ENCODE measurements at places on chromosomes 4 and X.

- DNase-seq, result no peak
Measured at GRCh38 chr4:53805291-53805690, 214.0 kb upstream of the LNX1 start.

DNA sequence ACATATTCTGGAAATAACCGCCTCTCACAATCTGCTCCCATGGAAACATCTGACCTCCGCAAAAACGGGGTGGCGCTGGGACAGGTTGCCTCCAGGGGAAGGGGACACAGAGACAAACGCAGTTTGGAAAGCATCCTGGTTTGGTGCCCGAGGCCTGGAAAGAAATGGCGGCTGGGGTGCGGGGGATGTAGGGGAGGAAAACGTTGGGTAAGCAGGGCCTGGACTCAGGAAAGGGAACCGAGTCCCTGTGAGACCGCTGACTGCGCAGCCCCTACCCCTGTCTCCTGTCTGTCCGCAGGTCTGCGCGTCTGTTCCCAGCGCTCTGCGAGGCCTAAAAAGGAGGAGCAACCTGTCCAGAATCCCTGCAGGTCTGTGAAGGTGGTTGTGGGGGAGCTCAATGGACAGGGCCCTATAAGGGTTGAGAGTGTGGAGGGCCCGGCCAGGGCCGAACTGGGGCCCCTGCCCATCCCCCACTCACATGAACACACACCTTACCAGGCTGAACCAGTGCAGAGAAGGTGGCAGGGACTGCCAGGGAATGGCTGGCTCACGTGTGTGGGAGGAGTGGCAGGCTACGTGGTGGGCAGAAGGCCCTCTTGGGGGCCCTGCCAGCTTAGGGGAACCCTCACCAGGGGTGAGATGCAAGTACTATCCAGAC lies 672 bp downstream of the TCEAL3 start:
- DNase-seq, result no peak

- DNase-seq, result no peak
Measured at GRCh38 chrX:129682979-129683378, 28.2 kb upstream of the APLN start.

- no peak for DNase-seq
Measured at GRCh38 chr4:82076359-82076758, 297.4 kb downstream of the HNRNPD start.

GRCh38 chr4:78599931-78600375 lies 48.4 kb downstream of the ANXA3 start:
- DNase-seq, result no peak

- no peak for DNase-seq
Measured at GRCh38 chr4:8472689-8473197, 32.2 kb downstream of the TRMT44 start.

DNA sequence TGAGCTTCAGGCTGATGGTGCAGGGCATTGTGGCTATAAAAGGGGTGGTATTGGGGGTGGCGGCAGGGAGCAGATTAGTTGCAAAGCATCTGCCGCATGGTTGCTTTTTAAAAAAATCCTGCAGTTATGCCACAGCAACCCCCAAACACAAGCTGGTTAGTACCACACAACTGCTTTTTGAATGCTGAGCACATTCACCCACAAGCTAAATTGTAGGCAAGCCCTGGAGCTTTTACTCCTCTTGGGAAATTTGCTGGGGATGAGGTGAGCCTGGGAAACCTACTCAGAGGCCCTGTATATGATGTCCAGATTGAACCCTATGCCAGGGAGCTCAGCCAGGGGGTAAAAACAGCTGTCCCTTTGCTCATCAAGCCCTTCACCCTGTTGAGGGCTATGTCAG lies 33.8 kb upstream of the TRIM2 start:
- no peak for DNase-seq

DNA sequence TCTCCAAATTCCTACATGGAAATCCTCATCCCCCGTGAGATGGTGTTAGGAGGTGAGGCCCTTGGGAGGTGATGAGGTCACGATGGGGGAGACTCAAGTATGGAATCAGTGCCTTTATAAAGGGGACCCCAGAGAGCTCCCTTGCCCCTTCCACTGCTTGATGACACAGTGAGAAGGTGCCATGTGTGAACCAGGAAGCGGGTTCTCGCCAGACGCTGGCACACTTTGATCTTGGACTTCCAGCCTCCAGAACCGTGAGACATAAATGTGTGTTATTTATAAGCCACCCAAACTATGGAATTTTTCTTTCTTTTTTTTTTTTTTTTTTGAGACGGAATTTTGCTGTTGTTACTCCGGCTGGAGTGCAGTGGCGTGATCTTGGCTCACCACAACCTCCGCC lies 237.6 kb downstream of the DHRSX start:
- DNase-seq, result no peak

- DNase-seq, result peak; percentile 65
Measured at GRCh38 chr4:140806163-140806562, 50.0 kb upstream of the TBC1D9 start.

DNA sequence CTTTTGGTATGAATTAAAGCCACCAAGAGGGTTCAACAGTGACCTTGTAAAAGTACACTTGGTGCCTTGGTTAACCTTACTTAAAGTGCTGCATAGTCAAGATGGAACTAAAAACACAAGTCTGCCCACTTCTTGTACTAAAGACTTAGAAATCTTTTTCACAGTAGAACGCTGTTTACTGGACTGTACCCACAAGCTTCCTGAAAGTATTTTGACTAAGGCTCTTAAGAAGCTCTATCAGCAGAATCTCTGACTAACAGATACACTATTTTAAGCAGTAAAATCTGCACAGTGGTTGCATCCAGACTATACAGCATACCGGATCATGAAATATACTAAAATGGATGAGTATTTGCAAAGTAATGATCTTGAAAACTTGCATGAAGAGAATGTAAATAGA lies 7.2 kb downstream of the RAB28 start:
- DNase-seq, result no peak

DNA sequence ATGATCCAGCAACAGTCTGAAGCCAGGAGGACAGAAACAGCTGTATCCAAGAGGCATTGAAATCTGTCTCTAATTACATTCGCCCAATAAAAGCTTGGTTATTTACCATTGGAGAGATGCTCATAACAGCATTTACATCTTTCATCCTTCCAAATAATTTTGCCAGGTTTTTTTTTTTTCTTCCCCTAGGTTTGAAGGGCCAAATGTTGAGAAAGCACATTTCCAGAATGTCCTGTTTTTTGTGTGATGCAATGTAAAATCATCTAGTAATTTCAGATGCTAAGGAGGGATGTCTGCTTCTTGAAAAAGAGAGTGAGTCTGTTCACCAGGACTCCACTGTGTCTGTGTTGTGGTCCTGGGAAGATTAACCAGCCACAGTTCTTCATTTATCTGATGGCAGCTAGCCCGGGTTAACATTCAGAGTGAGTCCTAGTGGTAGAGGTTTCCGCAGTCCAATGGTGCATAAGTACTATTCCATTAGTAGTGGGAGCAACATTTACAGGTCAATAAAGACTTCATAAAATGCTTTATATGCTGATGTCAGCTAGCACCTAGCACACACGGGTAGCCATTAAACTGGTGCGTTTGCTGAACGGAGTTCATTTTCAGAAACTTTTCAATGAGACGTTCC lies 406.8 kb downstream of the STIM2 start:
- no peak for DNase-seq

- DNase-seq, result no peak
Measured at GRCh38 chr4:95409127-95409526, 139.6 kb downstream of the UNC5C start.

GRCh38 chr4:26611885-26612284 lies 28.0 kb downstream of the TBC1D19 start:
- DNase-seq, result no peak

GRCh38 chr4:170662250-170662649 lies 572.5 kb upstream of the AADAT start:
- no peak for DNase-seq

- DNase-seq, result no peak
Measured at GRCh38 chrX:136731207-136731782, 49.4 kb downstream of the ARHGEF6 start.

DNA sequence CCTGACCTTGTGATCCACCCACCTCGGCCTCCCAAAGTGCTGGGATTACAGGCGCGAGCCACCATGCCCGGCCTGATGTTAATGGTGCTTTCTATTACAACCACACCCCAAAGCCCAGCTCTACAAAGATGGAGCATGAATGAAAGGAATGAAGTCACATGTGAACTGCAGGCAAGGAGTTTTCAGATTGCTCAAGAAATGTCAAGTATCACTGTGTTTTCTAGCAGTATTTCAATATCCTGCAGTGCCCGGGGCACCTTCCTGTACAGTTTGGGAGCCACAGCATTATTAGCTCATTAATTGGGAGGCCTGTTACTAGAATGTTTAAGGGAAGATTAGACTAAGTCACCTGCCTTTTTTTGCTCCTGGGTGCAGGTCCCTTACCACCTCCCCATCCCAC lies 40.1 kb downstream of the PRIMPOL start:
- DNase-seq, result no peak

DNA sequence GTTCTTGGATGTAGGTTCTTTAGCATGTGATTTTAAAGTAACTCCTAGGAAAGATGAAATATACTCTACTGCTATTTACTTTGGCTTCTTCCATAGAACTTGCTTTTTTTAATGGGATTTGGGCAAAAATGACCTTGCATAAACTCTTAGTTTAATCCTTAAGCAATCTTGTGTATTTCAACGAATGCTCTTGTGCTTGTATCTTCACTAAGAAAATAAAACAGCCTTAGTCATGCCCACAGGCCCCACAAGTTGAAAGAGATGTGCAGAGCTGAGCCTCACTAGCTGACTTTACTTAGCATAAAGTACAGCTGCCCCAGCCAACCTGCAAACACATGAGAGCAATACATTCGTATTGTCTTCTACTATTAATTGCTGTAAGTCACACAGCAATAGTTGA lies 1609.2 kb downstream of the STIM2 start:
- DNase-seq, result no peak

DNA sequence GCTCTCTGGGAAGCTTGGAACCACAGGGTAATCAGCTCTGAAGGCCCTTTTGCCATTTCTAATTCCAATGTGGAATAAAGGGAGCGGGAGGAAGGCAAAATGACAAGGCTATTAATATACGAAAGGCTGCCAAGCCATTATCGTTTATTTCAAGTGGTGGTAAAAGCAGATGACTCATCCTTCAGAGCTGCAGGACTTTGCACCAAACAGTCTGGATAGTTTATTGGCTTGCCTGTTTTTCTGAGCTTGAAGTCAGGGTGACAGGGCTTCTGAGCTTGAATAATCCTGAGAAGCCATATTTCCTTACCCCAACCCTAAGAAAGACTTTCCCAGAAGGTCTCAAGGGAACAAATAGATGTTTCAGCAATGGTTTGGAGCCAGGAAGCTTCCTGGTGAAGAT lies 7.7 kb upstream of the GABRE start:
- DNase-seq, result no peak

GRCh38 chr4:143281507-143282190 lies 55.0 kb upstream of the GAB1 start:
- DNase-seq, result no peak

Data from GM12864 (cell line).